DMS53 (cell line): ENCODE measurements at places on chromosomes 1 and 21.

GRCh38 chr1:174276087-174276486, 116.8 kb downstream of the RABGAP1L start:
- no peak for DNase-seq

DNA sequence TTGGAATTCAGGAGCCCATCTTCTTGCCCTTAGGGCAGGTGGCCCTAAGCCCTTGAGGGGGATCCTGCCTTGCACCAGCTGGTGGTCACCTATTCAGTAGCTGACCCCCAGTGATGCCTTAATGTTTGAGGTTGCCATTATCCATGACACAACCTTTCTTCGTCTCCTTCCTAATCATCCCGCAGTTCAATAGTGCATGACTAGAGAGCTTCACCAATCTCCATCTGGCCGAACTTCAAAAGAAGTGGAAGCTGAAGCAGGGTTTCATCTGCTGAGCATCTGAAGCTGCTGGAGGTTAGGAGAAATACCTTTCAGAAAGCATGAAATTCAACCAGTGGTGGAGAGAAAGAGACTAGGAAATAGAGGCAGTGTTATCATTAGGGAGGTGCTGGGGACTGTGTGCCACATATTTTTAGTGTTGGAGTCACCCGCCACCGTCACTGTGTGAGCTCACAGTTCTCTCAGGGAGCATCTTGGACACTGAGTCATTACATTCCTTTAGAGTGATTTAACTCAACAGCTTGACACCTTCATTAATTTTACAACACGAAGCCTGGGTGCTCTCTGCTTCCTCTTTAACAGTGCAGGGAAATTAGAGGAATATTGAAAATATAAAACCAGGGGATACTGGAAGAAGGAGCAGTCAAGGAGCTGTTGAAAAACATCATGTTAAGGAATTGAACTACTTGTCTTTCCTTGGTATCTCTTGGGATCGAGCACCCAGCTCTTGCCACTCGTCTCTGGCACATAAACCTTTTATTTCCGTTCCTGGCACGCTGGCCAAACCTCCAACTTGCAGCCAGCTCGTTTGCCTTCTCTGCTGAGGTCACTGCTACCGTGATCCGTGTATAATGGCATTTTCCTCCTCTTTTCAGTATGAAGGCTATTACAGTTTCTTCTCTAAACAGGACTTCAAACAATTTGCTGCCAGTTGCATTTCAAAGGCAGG, 53.6 kb downstream of the PEX14 start:
- no peak for DNase-seq

- DNase-seq: no peak
Measured at GRCh38 chr21:40294345-40294744, 427.1 kb downstream of the PCP4 start.

DNA sequence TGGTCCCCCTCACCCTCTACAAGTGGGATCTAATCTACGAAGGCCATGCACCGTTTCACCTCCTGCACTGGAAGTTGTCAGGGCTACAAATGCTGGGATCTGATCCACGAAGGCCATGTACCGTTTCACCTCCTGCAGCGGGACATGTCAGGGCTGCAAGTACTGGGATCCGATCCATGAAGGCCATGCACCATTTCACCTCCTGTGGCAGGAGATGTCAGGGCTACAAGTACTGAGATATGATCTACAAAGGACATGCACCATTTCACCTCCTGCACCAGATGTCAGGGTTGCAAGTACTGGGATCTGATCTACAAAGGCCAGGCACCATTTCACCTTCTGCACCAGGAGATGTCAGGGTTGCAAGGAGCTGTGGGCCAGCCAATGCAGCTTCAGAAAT, 7.0 kb downstream of the ALDH4A1 start:
- DNase-seq: no peak

GRCh38 chr1:183206538-183207122, 20.6 kb downstream of the LAMC2 start:
- DNase-seq: no peak
